ENCODE measurements at places on chromosomes 6 and 20. TPM values are rescaled to one million over a fixed set of nuclear protein-coding genes. Genes with fewer than 3 reads are reported as not detected.

Gene RAET1E
- total RNA-seq: not detected

Gene ZNF311
- total RNA-seq: 1.5 TPM

Gene BPIFB1
- not detected for total RNA-seq

Gene EPHA7
- total RNA-seq: under 0.01 TPM

Gene SASH1
- 27.9 TPM for total RNA-seq

Gene ME1
- 48.9 TPM for total RNA-seq

Gene SLC26A8
- total RNA-seq: not detected

Gene RNF39
- total RNA-seq: not detected

Gene PI16
- total RNA-seq: 0.59 TPM

Gene ATXN1
- 35.3 TPM for total RNA-seq

Gene PACSIN1
- not detected for total RNA-seq

Gene KHDC1L
- not detected for total RNA-seq

Gene CST5
- not detected for total RNA-seq

Gene GABRR2
- total RNA-seq: under 0.01 TPM

Gene CDH26
- total RNA-seq: 0.09 TPM

Gene THBD
- total RNA-seq: 7.2 TPM

Gene OPRL1
- 3.0 TPM for total RNA-seq

Gene HFE
- total RNA-seq: 24.6 TPM

Gene F13A1
- total RNA-seq: not detected

Gene ASIP
- total RNA-seq: not detected

Gene NOL7
- total RNA-seq: 51.7 TPM

Gene TPD52L2
- 187 TPM for total RNA-seq

Gene OR2H1
- total RNA-seq: not detected

Gene TRIM40
- total RNA-seq: not detected

Gene EFHC1
- total RNA-seq: 19.0 TPM

Gene B4GALT5
- total RNA-seq: 78.1 TPM

Gene SKIC2
- total RNA-seq: 63.7 TPM

Gene MCCD1
- total RNA-seq: not detected

Gene EBF4
- total RNA-seq: 1.8 TPM

Gene TNXB
- 0.89 TPM for total RNA-seq

Gene RNF144B
- total RNA-seq: 0.74 TPM

Gene MUC22
- not detected for total RNA-seq

Gene HRH3
- not detected for total RNA-seq

Gene PSORS1C2
- total RNA-seq: not detected

Gene RPS6KA2
- 55.8 TPM for total RNA-seq

Gene VGLL2
- total RNA-seq: not detected

Gene GLP1R
- not detected for total RNA-seq

Gene MRAP2
- 0.59 TPM for total RNA-seq

Gene KHDC1
- 3.0 TPM for total RNA-seq

Gene COQ3
- 2.1 TPM for total RNA-seq

Gene TLDC2
- total RNA-seq: 0.30 TPM

Gene CALHM4
- not detected for total RNA-seq

Gene CPNE5
- total RNA-seq: 0.30 TPM

Gene FRS3
- total RNA-seq: 1.2 TPM

Gene ARFGEF3
- total RNA-seq: 1.1 TPM

Gene BPIFA1
- total RNA-seq: not detected

Gene SLC18B1
- total RNA-seq: 4.1 TPM

Gene HS3ST5
- total RNA-seq: not detected

Gene SCRT2
- not detected for total RNA-seq

Gene MLIP
- total RNA-seq: not detected

Gene HDGFL1
- total RNA-seq: not detected

Gene NT5E
- total RNA-seq: 1,188 TPM

Gene WRNIP1
- 48.4 TPM for total RNA-seq

Gene SLA2
- not detected for total RNA-seq

Gene ELOVL4
- 7.1 TPM for total RNA-seq

Gene SLC22A2
- total RNA-seq: 0.23 TPM
